Calu3 (cell line): ENCODE measurements at places on chromosomes 1 and 21.

DNA sequence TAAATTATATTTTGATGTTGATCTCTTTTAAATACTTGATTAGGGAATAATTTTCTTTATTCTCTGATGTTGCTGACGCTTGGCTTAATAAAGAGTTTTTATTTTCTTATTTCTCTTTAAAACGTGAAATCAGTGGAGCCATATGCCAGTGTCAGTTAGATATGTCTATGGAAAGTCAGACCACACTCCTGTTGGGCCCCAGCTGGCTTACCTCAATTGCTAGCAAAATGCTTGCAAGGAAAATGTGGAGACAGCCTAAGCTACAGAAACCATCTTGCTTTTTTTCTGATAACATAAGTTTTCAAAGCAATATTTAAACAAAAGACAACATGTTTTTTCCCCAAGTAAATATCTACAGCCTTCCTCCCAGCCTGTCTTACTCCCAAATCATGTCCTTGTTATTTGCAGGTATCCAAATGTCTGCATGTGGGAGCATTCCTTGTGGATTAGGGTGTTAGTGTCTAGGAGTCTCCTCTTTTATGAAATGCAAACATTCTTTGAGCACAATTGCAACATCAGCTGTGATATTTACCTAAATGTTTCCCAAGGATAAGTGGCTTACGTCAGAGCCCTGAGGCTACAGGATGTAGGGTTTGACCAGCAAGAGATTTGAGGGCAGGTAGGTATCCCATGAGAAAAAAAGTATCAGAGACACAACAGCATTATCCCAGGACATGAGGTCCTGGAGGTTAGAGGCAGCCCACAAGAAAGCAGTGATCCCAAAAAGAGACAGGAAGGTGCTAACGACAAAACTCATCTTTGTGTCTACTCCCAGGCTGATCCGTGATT is 117.2 kb upstream of the KCNJ15 start:
- peaks cover 7% of the 10 kb centered on the region for H3K4me1 ChIP-seq
- H3K27me3 ChIP-seq, result peaks cover 35% of the 10 kb centered on the region
- H3K27ac ChIP-seq, result no peak overlapping the region
- DNase-seq, result peak; percentile 1
- no peak overlapping the region for H3K4me3 ChIP-seq

DNA sequence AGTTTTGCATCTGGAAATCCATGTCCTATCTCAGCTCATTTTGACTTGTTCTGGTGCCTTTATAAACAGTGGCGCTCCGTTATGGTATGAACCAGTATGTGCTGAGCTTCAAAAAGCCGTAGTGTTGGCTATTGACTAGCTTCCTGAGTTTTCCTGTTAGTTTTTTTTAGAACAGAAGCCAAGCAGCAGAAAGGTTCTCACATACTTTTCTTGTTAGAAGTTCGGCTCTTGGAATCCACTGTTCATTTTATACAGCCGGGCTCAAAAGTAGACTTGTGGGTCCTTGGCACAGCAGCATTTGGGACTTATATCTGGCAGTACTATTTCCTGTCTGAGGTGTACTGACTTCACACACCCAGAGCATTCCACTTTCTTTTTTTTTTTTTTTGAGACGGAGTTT is 63.8 kb downstream of the TBCE start:
- peaks cover 4% of the 10 kb centered on the region for H3K36me3 ChIP-seq
- DNase-seq, result no peak
- no peaks in the 10 kb centered on the region for H3K4me1 ChIP-seq

- H3K4me1 ChIP-seq, result peaks cover 25% of the 10 kb centered on the region
- DNase-seq, result no peak
- no peak overlapping the region for H3K27ac ChIP-seq
- H3K36me3 ChIP-seq, result no peaks in the 10 kb centered on the region
Observed at GRCh38 chr1:52752484-52752826, 26.2 kb downstream of the ZYG11B start.

- H3K4me3 ChIP-seq, result no peak overlapping the region
- H3K36me3 ChIP-seq, result no peaks in the 10 kb centered on the region
- no peaks in the 10 kb centered on the region for H3K4me1 ChIP-seq
- no peak overlapping the region for H3K27ac ChIP-seq
Observed at GRCh38 chr1:160428053-160428452, 27.7 kb downstream of the VANGL2 start.

GRCh38 chr1:34868230-34869049 is 8.9 kb upstream of the SMIM12 start:
- no peaks in the 10 kb centered on the region for H3K4me1 ChIP-seq
- no peak for DNase-seq
- H3K4me3 ChIP-seq, result no peak overlapping the region
- H3K27me3 ChIP-seq, result peaks cover 64% of the 10 kb centered on the region
- H3K27ac ChIP-seq, result no peak overlapping the region

GRCh38 chr21:42234041-42234440 is 15.1 kb downstream of the ABCG1 start:
- H3K27me3 ChIP-seq, result peaks cover 30% of the 10 kb centered on the region
- H3K27ac ChIP-seq, result no peak overlapping the region
- H3K36me3 ChIP-seq, result no peaks in the 10 kb centered on the region
- peaks cover 8% of the 10 kb centered on the region for H3K4me1 ChIP-seq
- H3K4me3 ChIP-seq, result peak overlapping the region; percentile 43

GRCh38 chr21:42820616-42821465 is 58.5 kb downstream of the WDR4 start:
- DNase-seq, result no peak
- peaks cover 9% of the 10 kb centered on the region for H3K27me3 ChIP-seq
- no peaks in the 10 kb centered on the region for H3K4me1 ChIP-seq
- H3K27ac ChIP-seq, result no peak overlapping the region

DNA sequence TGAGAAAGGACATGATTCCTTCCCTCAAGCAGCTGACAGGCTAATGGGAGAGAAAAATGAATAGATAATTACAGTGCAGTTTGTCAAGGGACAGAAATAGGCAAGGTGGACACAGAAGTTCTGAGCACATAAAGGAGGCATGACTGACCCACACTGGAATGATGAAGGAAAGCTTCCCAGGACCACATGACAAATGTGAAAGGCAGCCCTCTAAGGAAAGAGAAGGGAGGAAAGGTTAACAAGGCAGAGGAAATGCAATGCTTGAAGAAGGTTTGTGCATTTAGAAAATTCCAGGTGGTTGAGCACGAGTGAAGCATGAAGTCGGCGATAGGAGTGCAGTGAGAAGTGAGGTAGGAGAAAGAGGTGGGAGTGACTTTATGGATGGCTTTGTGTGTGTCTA is 37.4 kb downstream of the LAMC2 start:
- no peak overlapping the region for H3K27ac ChIP-seq
- no peak for DNase-seq
- peaks cover 45% of the 10 kb centered on the region for H3K36me3 ChIP-seq
- H3K4me1 ChIP-seq, result peaks cover 8% of the 10 kb centered on the region
- no peaks in the 10 kb centered on the region for H3K27me3 ChIP-seq

DNA sequence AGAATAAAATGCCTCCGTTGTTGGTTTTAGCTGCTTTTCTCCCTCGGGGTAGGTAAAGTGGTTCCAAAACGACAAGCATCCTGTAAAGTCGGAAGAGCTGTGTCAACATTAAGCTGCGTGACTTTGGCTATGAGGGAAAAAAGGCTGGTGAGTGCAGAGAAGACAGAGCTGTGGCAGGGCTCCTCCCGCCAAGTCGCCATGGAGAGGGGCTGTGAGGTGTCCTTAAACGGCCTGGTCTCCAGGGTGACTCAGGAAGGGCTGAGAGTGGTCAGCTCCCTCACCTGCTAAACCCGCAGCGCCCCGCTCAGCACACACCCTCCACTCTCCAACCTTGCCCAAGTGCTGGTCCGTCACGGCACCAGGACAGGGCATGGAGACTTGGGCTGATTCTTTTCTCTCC is 91.6 kb upstream of the SAMD11 start:
- peaks cover 3% of the 10 kb centered on the region for H3K36me3 ChIP-seq
- H3K27me3 ChIP-seq, result no peaks in the 10 kb centered on the region
- H3K4me1 ChIP-seq, result no peaks in the 10 kb centered on the region
- no peak overlapping the region for H3K4me3 ChIP-seq
- H3K27ac ChIP-seq, result no peak overlapping the region

DNA sequence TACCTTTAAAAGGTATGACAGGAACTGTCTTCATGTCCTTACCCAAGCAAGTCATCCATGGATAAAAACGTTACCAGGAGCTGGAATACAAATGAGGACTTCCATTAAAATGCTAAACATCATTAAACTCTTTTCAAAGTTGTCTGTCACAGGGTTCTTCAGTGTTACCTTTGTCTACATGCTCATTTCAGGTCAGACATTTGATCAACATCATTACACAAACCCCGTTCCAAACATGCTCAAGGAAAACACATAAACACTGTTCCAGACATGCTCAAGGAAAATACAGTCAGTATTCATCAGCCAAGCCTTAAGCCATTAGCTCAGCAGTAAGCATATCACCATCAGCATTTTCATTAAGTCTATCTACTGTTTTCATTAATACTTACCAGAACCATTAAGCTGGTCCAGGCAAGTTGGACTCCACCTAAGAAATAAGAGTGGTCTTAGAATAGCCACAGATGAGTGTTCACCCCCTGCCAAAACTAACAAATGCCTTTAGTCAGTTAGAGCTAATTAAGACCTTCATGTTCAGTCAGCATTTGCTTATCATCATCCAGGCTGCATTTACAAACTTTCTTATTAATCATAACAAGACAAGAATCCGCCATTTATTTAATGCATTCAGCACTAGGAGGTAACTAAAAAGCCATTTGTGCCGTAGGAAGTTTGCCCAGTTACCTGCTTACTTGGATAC is 2.2 kb downstream of the GAS5 start:
- H3K4me3 ChIP-seq, result peak overlapping the region; percentile 81
- H3K4me1 ChIP-seq, result peaks cover 28% of the 10 kb centered on the region
- H3K36me3 ChIP-seq, result peaks cover 85% of the 10 kb centered on the region
- peaks cover 13% of the 10 kb centered on the region for H3K27me3 ChIP-seq

DNA sequence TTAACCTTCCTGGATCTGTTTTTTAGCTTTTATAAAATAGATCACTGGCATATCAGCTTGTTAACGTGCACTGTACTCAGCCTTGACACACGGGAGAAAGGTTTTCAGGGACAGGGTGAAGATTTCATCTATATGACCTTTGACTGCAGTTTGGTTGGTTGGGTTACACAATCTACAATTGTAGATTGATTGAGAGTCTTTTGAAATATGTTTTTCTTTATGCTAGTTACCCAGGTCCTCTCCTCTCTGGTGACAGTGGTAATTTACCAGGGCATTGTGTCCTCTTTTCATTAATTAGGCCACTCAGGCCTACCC is 48.8 kb downstream of the DDR2 start:
- H3K4me3 ChIP-seq, result no peak overlapping the region
- H3K27ac ChIP-seq, result no peak overlapping the region
- no peaks in the 10 kb centered on the region for H3K27me3 ChIP-seq
- H3K36me3 ChIP-seq, result no peaks in the 10 kb centered on the region
- no peaks in the 10 kb centered on the region for H3K4me1 ChIP-seq
- DNase-seq, result no peak

- H3K36me3 ChIP-seq, result no peaks in the 10 kb centered on the region
- H3K4me3 ChIP-seq, result no peak overlapping the region
- peak overlapping the region; percentile 42 for H3K27ac ChIP-seq
- H3K27me3 ChIP-seq, result no peaks in the 10 kb centered on the region
Observed at GRCh38 chr1:18940303-18941020, 16.0 kb downstream of the IFFO2 start.

DNA sequence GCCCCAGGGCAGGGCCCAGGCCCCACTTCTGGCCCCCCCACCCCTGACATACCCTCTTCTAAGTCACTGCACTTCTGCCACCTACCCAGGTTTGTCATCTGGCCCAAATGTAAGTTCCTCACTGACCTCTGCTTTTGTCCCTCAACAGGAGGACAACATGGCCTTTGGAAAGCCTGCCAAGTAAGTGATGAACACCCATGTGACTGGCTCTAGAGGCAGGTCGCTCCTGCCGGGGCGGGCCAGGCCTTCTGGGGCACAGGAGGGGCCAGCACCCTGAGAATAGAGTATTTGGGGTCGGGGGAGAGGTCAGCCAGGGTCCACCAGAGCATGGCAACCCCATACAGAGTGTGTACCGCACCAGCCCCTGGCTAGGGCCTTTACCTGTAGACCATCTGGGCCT is 9.9 kb upstream of the SYTL1 start:
- no peak for DNase-seq
- H3K27me3 ChIP-seq, result no peaks in the 10 kb centered on the region
- no peak overlapping the region for H3K27ac ChIP-seq
- no peak overlapping the region for H3K4me3 ChIP-seq
- H3K36me3 ChIP-seq, result peaks cover 10% of the 10 kb centered on the region
- peaks cover 6% of the 10 kb centered on the region for H3K4me1 ChIP-seq

- no peaks in the 10 kb centered on the region for H3K4me1 ChIP-seq
- no peaks in the 10 kb centered on the region for H3K36me3 ChIP-seq
- H3K27me3 ChIP-seq, result peaks cover 41% of the 10 kb centered on the region
- no peak overlapping the region for H3K27ac ChIP-seq
- no peak overlapping the region for H3K4me3 ChIP-seq
Observed at GRCh38 chr21:44397431-44398031, 44.1 kb downstream of the TRPM2 start.

GRCh38 chr1:156523801-156524480 is 23.4 kb upstream of the MEF2D start:
- H3K4me3 ChIP-seq, result no peak overlapping the region
- no peaks in the 10 kb centered on the region for H3K27me3 ChIP-seq
- peaks cover 26% of the 10 kb centered on the region for H3K36me3 ChIP-seq
- H3K4me1 ChIP-seq, result no peaks in the 10 kb centered on the region
- DNase-seq, result no peak

- no peak for DNase-seq
- H3K27me3 ChIP-seq, result no peaks in the 10 kb centered on the region
- H3K4me1 ChIP-seq, result no peaks in the 10 kb centered on the region
- no peak overlapping the region for H3K27ac ChIP-seq
- H3K36me3 ChIP-seq, result no peaks in the 10 kb centered on the region
- no peak overlapping the region for H3K4me3 ChIP-seq
Observed at GRCh38 chr21:14686466-14687267, 140.6 kb upstream of the SAMSN1 start.

DNA sequence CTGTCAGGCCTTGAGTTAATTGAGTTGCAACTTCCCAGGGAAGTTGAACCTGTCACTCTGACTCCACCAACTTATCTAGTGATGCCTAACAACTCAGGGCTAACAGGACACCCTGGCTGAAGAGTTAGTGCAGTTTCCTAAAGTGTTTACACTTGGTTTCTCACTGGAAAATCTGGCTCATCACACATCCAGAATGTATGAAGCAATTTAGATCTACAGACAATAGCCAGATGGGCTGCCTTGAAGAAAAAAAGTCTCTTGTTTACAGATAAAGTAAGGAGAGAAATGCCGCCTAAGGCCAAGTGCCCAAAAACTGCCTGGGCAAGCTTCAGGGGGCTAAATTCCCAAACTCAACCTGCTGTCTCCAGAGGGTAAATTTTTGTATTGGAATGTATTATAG is 446.3 kb upstream of the NCAM2 start:
- no peaks in the 10 kb centered on the region for H3K4me1 ChIP-seq
- H3K27ac ChIP-seq, result no peak overlapping the region
- no peak overlapping the region for H3K4me3 ChIP-seq
- DNase-seq, result no peak

DNA sequence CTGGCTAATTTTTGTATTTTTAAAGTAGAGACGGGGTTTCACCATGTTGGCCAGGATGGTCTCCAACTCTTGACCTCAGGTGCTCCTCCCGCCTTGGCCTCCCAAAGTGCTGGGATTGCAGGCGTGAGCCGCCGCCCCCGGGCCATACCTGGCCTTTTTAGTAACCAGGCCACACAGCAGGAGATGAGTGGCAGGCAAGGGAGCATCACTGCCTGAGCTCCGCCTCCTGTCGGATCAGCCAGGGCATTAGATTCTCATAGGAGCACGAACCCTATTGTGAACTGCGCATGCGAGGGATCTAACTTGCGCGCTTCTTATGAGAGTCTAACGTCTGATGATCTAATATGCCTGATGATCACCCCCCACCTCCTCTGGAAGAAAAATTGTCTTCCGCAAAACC is 308.7 kb upstream of the PRMT6 start:
- no peak overlapping the region for H3K27ac ChIP-seq
- peaks cover 10% of the 10 kb centered on the region for H3K4me1 ChIP-seq
- H3K36me3 ChIP-seq, result no peaks in the 10 kb centered on the region
- no peak for DNase-seq
- H3K27me3 ChIP-seq, result no peaks in the 10 kb centered on the region
